Inflammatory macrophage treated with lipopolysaccharide for 4 hours (primary cell): ENCODE measurements at places on chromosomes 4 and X.

- no peak for DNase-seq
Observed at GRCh38 chr4:138659812-138660316, 355.7 kb upstream of the NOCT start.

GRCh38 chrX:153963546-153963945 is 8.1 kb downstream of the HCFC1 start:
- DNase-seq, result no peak

DNA sequence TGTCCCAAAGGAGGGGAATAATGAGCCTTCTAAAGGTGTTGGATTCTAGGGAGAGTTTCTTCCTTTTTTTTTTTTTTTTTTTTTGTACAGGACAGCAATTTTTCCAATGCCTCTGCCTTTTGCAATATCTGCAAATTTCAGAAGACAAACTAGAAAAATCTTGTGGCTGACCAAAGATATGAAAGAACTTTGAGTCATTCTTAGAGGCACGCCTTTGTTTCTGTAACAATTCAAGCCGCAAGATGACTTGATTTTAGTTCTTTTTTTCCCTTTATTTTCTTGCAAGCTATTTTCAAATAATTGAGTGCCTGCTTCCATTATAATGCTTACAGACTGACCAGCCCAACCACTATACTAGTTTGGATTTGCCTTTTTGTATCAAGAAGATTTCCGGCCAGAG is 47.6 kb upstream of the UXT start:
- DNase-seq, result peak; percentile 31

GRCh38 chrX:150508018-150508417 is 60.4 kb upstream of the MTM1 start:
- no peak for DNase-seq
